ENCODE measurements at places on chromosomes 12 and 14.

- DNase-seq = no peak
Measured at GRCh38 chr14:34965912-34966311, 16.9 kb upstream of the SRP54 start.

GRCh38 chr12:78501825-78502224, 362.7 kb upstream of the SYT1 start:
- DNase-seq = no peak

DNA sequence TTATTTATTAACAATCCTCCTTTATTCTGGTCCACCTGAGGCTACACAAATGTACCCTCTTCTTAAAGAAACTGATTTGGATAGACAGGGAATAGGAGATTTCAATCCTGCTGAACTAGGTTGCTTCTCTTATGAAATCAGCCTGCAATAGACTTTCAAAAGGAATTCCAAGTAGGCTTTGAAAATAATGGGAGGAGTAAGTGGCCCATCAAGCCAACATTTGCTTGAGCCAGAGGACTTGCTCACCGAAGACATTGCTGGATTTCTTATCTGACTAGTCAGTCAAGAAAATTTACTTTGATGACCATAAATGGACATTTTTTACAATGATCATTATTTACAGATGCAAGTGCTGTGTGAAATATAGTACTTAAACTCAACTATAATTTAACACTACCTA, 82.8 kb upstream of the RASSF8 start:
- DNase-seq = no peak

DNA sequence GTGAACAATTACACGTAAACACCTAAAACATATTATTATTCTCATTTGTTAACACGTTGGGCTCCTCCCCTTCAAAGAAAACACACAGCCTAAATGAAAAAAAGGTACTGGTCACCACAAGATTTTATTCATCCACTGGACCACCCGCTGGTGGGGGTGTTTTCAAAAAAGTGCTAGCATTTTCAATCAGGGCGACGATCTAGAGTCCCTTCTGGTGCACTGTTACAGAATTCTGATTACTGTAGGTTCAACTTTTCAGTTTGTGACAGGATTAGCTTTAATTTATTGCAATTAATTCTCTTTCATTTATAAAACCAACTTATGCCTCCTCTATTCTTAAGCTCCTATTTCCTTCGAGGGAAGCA, 443 bp downstream of the MAGOHB start:
- no peak for DNase-seq
